SK-N-SH (cell line): ENCODE measurements at places on chromosomes 11 and 22. TPM values are rescaled to one million over a fixed set of nuclear protein-coding genes. Genes with fewer than 3 reads are reported as not detected.

DNA sequence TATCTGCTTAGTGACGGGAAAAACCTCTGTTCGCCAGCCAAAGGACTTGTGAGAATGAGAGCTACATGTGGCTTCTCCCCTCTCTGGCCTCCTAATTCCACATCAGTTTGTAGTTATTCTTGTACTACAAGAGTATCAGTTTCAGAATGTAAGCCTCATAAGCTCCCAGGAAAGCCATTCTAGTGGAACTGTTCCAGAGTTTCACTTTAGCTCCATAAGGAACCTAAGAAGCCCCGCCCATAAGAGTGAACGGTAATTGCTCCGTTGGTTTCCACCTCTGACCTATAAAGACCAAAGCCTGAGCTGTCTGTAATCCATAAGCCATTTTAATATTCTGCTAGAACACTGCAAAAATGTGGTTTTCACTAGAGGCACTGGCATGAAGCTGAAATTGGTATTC lies 53.0 kb downstream of the SIK3 start:
- no peaks in the 10 kb centered on the region for H3K27me3 ChIP-seq
- no peaks in the 10 kb centered on the region for H3K36me3 ChIP-seq
- H3K4me3 ChIP-seq: no peak overlapping the region
- no peaks in the 10 kb centered on the region; the same call in 1 of the 2 replicates for H3K4me1 ChIP-seq

Gene CD3D
- 0.44 TPM in 1 of 2 replicates, not detected in the other for polyA plus RNA-seq

Gene LYVE1
- not detected in 2 replicates for polyA plus RNA-seq

Gene SNRPD3
- polyA plus RNA-seq: 177 and 212 TPM in 2 replicates

Gene SLC43A1
- polyA plus RNA-seq: 3.7 and 4.4 TPM in 2 replicates

DNA sequence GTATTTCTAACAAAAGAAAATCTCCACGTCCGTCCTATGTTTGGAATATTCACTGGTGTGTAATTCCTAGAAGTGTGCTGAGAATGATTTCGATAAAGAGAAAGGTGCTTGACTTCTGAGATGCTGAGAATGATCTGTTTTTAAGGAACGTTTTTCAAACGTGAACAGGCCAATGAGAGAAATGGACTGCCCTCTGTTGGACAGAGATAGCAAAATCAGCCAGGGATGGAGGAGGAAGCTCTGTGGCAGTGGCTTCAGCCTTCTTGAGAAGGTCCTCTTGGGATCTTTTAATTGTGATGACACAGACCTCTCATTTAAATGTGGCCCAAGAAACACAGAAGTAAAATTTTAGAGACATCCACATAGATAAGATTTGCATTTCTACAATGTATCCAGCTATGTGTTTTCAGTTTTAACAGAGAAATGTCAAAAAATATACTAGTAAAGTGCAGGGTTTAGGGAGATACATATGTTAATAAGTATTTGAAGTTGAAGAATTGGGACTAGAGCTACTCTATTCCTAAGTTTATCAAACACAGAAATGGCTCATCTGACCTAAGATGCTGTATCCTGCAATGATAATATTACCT lies 84.0 kb upstream of the RCN1 start:
- H3K4me1 ChIP-seq: no peaks in the 10 kb centered on the region
- H3K4me3 ChIP-seq: no peak overlapping the region
- peak; percentile 42 for DNase-seq
- H3K27ac ChIP-seq: no peak overlapping the region
- peaks cover 28% of the 10 kb centered on the region; the same call in 1 of the 2 replicates for H3K27me3 ChIP-seq
- H3K36me3 ChIP-seq: no peaks in the 10 kb centered on the region

Gene OR4A16
- not detected in 2 replicates for polyA plus RNA-seq

DNA sequence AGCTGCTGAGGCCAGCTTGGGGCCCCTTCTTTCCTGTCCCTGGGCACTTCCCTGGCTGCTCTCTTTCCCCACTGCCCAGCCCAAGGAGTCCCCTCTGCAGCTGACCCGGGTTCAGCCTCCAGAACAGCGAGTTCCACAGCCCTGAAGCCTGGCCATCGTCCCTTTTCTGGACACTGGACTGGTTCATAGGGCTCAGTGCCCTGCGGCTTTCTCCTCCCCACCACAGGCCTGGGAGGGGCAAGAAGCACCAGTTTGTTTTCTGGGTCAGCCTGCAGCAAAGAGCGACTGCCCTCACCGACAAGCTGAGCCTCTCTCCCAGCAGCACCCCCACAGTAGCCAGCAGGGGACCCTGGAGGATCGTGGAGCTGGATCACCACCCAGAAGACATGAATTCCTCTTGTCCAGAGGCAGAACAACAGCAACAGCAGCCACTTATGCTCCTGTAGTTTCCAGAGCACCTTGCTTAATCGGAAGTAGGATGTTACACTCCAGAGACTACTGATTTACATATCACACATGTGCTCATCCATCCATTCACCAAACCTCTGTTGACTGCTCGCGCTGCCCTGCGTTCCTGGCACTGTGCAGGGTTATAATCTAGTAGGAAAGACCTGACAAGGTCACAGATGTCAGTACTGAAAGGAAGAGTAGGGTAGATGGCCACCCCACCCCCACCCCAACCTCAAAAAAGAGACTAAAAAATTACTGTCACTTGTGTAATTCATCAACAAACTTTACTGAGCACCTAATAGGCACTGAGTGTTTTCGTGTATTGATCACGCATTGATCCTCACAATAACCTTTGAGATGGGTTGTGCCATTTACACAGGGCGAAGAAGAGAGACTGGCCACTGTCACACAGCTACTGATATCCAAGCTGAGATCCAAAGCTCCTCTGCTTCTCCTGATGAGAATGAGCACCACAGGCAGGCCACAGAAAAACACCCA lies 13.0 kb upstream of the CXCR5 start:
- no peaks in the 10 kb centered on the region for H3K36me3 ChIP-seq
- no peaks in the 10 kb centered on the region; the same call in 1 of the 2 replicates for H3K27me3 ChIP-seq
- H3K27ac ChIP-seq: no peak overlapping the region
- peak; percentile 14 for DNase-seq

GRCh38 chr11:73578592-73579185 lies 19.2 kb downstream of the FAM168A start:
- peaks cover 10% of the 10 kb centered on the region; the same call in 1 of the 2 replicates for H3K4me1 ChIP-seq
- no peaks in the 10 kb centered on the region; the same call in 1 of the 2 replicates for H3K36me3 ChIP-seq
- no peak overlapping the region for H3K27ac ChIP-seq

DNA sequence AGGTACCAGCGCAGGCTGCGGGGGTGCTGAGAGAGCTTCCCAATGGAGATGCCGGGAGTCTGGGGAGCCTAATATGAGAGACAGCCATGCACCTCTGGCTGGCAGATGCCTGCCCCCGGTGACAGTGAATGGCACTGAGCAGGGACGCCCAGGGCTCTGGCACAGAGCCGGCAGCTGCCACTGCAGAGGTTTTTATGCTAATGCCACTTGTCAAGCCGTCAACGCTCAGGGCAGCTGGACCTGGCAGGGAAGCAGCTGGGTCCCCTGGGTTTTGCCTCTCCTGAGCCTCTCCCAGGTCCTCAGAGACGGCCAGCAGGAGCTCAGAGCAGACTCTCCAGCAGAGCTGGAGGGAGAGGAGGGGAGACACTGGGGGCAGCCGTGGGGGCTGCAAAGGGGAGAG lies 573.6 kb downstream of the BUD13 start:
- peaks cover 47% of the 10 kb centered on the region for H3K4me1 ChIP-seq
- no peaks in the 10 kb centered on the region for H3K36me3 ChIP-seq
- H3K27me3 ChIP-seq: no peaks in the 10 kb centered on the region
- H3K4me3 ChIP-seq: no peak overlapping the region
- H3K27ac ChIP-seq: no peak overlapping the region
